ENCODE measurements at places on chromosomes 3 and 15.
A peak's percentile ranks its signal among the peaks of the same experiment; 100 is the strongest.

- DNase-seq: no peak
These were observed 24.7 kb upstream of the BSN start for GRCh38 chr3:49529567-49529966.

- no peak for DNase-seq
These were observed 20.1 kb downstream of the RAB43 start for GRCh38 chr3:129101370-129102138.

DNA sequence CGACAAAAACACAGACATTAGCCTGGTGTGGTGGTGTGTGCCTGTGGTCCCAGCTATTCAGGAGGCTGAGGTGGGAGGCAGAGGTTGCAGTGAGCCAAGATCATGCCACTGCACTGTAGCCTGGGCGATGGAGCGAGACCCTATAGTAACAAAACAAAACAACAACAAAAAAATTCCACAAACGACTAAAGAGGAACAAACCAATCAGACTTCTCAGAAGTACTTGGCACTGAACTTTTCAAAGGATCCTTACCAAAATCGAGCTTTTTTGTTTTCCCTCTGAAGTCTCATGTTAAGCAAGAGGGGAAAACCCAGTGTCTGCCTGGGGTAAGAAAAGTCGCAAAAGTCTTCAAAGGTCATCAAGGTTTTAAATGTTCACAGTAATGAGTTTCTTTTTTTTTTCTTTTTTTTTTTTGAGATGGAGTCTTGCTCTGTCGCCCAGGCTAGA, 30.1 kb upstream of the TFRC start:
- peak; percentile 43 for DNase-seq

GRCh38 chr3:182979103-182979673, 1.1 kb downstream of the DCUN1D1 start:
- no peak for DNase-seq

DNA sequence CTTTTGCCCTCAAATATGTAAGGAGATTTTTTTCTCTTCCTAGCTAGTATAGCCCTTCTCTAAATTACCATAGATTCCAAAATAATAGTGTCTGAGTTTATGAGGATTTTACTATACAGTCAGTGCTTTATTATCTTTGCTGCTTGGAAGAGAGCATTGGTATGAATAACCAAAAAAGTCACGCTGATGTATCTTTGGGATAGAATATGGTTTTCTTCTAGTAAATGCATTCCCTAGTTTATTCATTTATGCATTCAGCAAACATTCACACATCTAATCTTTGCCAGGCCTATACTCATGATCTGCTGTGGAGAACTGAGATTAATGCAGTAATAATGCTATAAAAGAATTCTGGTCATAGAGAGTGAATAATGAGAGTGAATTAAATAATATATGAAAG, 225.3 kb upstream of the GOLGA6L4 start:
- no peak for DNase-seq

- DNase-seq: no peak
These were observed 127.4 kb upstream of the ABHD17C start for GRCh38 chr15:80567721-80568157.

DNA sequence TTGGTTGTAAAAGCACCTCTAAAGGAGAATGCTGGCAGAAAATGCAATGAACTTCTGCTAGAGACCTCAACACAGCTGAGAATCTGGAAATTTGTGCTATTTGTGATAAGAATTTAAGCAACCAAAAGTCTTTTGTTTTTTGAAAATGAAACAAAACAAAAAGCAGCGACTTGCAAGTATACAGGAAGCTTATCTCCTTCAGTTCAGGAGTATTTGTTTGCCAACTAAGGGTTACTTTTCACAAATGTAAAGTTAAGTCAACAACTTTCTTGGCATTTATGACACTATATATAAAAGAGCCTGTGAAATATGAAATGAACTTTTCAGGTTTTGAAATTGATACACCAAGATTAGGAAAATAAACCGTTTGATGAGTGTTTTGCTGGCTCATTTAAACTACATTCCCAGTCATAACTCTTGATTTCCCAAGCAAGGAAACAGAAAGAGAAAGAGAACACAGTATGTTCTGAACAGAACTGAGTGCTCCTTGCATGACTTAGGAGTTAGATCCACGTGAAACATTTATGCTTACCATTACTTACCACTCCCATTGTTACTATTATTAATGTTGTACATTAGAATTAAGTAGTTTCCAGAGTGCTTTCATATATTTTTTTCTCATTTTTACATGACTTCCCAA, 92.3 kb upstream of the COL8A1 start:
- DNase-seq: no peak

GRCh38 chr3:121878411-121878810, 15.8 kb upstream of the SLC15A2 start:
- DNase-seq: no peak

- no peak for DNase-seq
These were observed 1.9 kb downstream of the COL8A1 start for GRCh38 chr3:99640214-99640851.

DNA sequence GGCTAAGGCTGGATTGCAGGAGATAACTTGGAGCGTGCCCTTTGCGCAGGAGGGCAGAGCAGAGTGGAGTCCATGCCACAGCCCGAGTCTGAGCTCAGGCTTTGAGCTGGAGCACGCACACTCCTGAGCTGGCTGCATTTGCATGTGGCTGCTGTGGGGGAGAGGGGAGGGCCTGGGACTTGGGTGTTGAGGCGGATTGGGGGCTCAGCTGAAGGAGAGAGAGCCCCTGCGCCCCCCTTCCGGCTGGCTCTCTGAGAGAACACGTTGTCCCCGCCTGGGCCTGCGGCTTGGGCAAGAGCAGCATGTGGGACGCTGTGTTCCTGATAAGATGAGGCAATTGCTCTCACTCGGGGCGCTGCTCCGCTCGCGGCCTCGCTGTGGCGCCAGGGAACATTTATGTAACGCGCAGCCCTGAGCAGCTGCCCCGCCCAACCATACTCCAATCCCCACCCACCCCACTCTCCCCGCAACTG, 39.1 kb downstream of the KLF13 start:
- peak; percentile 76 for DNase-seq

GRCh38 chr15:101129851-101130380, 121.9 kb downstream of the CHSY1 start:
- no peak for DNase-seq

GRCh38 chr3:113654851-113655250, 41.6 kb downstream of the USF3 start:
- DNase-seq: no peak

DNA sequence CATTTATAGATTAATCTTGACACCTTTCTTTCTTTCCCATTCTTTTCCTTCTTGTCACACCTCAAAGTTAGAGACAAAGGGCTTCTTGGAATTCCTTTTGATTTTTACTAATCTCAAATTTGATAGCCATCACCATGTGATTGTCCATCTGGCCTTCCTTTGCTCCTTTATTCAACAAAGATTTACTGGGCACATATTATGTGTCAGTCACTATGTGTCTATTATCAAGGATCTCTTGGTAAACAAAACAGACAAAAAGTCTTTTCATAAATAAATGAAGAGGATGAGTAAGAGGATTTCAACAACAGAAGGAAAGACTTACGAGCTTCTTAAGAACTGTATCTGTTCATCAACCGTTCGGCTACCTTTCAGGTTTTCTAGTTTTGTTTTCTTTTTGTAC, 56.5 kb downstream of the SAMMSON start:
- DNase-seq: no peak

- peak; percentile 18 for DNase-seq
These were observed 155.5 kb downstream of the POLR2M start for GRCh38 chr15:57861815-57862586.

- no peak for DNase-seq
These were observed 126.7 kb downstream of the ARNT2 start for GRCh38 chr15:80530737-80531365.

- DNase-seq: peak; percentile 53
These were observed 123.3 kb downstream of the XXYLT1 start for GRCh38 chr3:195147649-195148080.

DNA sequence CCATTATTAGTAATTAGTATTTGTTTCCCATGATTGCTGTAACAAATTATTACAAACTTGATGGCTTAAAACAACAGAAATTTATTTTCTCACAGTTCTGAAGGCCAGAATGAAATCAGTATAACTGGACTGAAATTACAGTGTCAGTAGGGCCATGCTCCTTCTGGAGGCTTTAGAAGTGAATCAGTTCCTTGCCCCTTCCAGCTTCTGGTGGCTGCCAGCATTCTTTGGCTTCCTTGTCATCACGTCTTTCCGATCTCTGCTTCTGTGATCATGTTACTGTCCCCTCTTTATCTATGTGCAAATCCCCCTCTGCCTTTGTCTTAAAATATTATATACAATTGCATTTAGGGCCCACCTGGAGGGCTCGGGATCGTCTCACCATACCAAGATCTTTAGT, 92.0 kb downstream of the FOXB1 start:
- DNase-seq: no peak

DNA sequence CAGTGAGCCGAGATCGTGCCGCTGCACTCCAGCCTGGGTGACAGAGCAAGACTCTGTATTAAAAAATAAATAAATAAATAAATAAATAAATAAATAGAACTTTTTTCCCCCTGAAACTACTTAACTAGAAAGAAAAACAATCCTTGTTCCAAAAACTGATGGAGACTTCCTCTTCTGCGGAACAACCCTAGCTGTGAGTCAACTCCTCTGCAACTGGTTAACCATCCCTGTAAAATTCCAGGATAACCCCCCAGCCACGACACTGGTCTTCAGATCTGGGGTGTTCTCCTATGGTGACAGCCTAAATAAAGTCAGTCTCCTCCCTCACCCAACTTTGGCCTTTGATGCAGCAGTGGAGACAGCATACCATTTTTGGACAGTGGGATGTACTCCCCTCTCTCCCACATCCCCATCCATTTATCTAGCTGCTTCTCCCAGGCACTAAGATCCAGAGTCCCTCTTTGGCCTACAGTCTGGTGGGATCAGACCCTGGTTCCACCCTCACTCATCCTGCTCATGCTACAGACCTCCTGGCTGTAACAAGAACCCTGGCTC, 352.6 kb downstream of the OCA2 start:
- no peak for DNase-seq

DNA sequence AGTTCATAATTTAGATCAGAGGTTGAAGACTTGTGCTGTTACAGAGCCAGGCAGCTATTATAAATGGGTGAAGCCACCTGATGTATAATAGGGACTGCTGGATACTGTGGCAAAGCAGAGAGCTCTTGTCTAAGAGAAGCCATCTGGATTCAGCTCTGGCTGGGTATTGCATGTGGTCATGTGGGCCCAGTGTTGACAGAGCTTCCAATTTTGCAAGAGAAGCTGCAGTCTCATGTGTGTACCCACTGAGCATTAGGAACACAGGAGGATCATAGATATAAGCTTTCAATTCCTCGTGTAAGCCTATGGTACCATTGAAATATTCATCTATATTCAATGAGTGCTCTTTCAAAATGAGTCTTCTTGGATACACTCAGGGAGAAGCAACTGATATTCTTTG, 303.9 kb upstream of the SLCO3A1 start:
- no peak for DNase-seq

GRCh38 chr3:46549408-46549904, 16.6 kb downstream of the LRRC2 start:
- DNase-seq: no peak

DNA sequence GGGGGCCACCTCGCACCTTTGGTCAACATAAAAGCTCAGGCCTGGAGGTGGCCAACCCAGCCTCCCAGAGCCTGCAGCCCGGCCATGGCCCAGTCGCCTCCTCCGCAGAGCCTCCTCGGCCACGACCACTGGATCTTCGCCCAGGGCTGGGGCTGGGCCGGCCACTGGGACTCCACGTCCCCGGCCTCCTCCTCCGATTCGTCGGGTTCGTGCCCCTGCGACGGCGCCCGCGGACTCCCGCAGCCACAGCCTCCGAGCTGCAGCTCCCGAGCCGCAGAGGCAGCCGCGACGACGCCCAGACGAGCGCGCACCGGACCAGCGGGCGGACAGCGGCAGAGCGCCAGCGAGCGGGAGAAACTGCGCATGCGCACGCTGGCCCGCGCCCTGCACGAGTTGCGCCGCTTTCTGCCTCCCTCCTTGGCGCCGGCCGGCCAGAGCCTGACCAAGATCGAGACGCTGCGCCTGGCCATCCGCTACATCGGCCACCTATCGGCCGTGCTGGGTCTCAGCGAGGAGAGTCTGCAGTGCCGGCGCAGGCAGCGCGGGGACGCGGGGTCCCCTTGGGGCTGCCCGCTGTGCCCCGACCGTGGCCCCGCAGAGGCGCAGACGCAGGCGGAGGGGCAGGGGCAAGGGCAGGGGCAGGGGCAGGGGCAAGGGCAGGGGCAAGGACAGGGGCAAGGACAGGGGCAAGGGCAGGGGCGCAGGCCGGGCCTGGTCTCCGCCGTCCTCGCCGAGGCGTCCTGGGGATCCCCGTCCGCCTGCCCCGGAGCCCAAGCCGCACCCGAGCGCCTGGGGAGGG, at the start of gene MESP2:
MESP2 (plus strand) TSS at position 59 of the 799 bp plus-strand sequence; CDS start at position 85, 26 bp downstream.
- DNase-seq: peak; percentile 78

GRCh38 chr3:14810801-14811661, 7.7 kb upstream of the FGD5 start:
- no peak for DNase-seq

DNA sequence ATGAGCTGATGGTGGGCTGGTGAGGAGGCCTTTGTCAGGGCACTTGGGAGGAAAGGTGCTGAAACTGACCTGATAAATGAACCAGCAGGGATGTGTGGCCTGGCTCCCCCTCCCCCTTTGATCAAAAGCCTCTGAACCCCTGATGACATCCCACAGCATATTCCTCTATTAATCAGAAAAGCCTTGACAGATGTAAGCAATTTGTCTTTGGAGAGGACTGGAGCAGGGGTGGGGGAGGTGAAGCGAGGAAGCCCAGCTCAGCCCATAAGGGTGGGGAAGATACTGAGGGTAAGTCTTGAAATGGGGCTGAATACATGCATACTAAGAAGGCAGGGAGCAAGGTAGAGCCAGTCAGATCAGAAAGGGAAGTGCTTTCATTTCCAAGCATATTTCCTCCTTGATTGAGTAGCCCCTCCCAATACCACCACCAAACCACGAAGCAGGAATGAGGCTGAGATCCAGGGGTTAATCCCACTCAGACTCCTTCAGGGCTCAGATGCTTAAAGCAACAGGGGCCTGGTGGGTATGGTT, 34.7 kb upstream of the MRPS22 start:
- no peak for DNase-seq

DNA sequence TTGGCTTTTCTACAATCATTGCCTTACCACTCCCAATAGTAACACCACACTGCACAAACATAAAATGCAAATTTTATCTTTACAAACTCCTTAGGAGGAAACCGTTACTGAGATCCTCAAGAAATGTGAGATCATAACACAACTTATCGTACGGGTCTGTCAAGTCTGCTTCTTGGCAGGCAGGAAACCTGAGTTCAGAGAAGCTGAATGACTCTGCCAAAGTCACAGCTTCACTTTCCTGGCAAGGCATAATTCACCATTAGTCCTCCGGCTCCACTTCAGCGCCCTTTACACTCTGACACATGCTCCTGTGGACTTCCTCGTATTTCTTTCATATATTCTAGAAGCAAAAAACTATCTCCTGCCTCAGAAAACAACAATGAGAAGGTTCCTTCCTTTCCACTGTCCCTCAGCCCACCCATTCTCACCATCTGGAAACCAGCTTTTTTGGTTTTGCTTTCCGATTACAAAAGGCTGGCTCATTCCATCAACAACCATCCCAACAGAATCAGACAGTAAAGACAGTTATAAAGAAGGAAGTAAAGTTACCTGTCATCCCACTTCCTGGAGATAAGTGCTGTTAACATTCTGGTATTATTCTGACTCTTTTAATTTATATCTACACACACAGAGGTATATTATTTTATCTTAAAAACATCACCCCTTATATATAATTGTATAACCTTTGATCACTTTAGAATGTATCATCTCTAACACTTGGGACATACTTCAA, 223.4 kb downstream of the STT3B start:
- no peak for DNase-seq

- DNase-seq: no peak
These were observed 28.8 kb downstream of the SAMMSON start for GRCh38 chr3:70028361-70028760.

GRCh38 chr3:61463191-61463590, 98.2 kb upstream of the PTPRG start:
- DNase-seq: no peak
